Stimulated activated CD8-positive, alpha-beta memory T cell treated with anti-CD3 and anti-CD28 coated beads, Interleukin-7, amount 100 ng/mL, for 1 hour (primary cell): ENCODE measurements at places on chromosomes 2 and 18.

- no peak for DNase-seq
Measured at GRCh38 chr2:197247083-197247482, 63.5 kb downstream of the ANKRD44 start.

DNA sequence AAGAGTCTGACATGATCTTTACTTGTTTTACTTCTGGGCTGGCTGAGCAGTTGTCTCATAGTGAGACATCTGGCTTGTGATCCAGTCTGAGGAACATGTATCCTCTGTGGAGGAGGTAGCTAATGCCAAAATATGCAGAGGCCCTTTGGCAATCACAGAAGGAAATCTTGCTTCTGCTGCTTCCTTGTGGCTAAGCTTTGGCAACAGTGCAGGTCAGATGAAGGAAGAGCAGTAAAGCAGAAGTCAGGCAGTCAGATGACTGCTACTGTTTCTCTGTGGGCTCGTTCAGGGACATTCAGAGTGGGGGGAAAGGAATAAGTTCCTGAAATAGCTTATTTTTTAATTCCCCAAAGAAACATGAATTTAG is 22.3 kb downstream of the DOK1 start:
- no peak for DNase-seq

DNA sequence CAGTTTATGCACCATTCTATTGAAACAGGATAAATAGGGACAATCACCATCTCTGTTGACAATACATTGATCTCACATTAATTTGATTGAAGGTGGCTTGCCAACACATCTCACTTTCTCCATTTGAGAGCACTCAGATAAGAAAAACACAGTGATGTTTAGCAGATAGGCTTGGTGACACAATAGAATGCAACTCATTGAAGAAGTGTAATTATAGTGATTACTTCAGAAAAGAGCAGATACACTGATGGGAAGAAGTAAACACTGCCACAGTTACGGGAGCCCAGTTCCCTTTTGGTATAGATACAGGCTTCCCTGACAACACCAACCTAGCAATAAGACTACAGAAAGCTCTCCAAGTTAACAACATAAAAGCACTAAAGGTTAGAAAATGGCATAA is 89.1 kb downstream of the FIGN start:
- no peak for DNase-seq

DNA sequence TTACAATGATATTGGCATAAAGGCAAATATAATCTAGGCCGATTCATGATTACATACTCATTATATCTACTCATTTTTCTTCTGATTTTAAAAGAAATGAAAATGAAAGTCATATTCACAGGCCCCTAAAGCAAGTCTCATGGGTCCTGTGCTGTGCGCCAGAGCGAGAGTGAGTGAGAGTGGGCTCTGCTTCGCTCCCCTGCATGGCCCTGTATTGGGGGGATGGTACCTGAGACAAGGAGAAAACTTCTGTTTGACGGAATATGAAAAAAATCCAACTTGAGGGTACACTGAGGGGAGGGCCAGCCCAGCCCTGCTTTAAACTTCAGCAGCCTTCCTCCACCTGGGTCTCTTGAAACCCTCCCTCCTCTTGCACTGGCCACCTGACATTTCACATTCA is 81.4 kb upstream of the RGPD5 start:
- DNase-seq = no peak

- no peak for DNase-seq
Measured at GRCh38 chr2:155802888-155803287, 529.6 kb downstream of the NR4A2 start.

- no peak for DNase-seq
Measured at GRCh38 chr2:152099367-152100050, 665 bp upstream of the CACNB4 start.
